ENCODE measurements at places on chromosomes 2 and 18.

DNA sequence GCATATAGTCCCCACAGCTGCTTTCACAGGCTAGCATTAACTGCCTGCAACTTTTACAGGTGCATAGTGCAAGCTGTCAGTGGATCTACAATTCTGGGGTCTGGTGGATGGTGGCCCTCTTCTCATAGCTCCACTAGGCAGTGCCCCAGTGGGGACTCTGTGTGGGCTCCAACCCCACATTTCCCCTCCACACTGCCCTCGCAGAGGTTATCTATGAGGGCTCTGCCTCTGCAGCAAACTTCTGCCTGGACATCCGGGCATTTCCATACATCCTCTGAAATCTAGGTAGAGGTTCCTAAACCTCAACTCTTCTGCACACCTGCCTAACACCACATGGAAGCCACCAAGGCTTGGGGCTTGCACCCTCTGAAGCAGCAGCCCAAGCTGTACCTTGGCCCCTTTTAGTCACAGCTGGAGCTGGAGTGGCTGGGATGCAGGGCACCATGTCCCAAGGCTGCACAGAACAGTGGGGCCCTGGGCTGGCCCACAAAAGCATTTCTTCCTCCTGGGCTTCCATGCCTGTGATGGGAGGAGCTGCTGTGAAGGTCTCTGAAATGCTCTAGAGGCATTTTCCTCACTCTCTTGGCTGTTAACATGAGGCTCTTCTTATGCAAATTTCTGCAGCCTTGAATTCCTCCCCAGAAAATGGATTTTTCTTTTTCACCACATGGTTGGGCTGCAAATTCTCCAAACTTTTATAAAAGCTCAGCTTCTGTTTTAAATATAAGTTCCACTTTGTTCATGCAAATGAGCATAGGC, 59.3 kb downstream of the KDM3A start:
- DNase-seq = no peak

DNA sequence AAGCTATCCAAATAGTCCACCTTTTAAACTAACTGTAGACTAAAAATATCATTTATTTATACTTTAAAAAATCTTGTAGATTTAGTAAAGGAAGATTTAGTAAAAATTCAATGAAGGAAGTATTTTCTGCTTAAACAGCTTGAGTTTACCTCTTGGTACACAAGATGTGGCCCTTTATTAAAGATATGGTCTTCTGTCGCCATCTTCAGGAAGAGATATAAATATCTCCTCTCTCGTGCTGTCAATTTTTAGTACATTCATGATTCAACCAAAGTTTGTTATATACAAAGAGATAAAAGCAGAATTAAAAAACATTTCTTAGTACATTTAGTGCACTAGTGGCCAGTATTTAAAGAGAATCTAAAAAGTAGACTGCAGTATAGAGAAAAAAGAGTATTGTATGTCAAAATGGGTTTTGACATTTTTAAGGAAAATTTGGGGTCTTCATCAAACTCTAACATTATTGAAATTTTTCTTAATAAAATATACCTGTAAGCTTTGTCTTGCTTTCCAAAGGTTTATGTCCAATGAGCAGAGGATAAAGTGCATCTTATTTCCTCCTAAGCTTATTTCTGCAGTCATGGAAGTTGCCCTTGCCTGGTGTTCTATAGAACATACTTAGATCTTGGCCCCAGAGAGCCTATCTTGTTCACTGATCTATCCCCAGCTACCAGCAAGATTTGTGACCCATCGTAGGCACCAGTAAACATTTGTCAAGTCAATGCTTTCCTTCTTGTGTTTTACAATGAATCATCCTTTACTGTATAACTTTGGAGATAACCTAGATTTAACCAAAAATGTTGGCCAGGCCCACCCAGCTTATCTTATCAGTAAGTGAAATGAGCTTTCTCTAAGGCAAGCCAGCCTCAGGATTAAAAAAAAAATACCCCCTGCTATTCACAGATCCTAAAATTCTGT, 18.5 kb upstream of the EML6 start:
- DNase-seq = peak; percentile 68

GRCh38 chr2:48449073-48449840, 80.7 kb upstream of the STON1 start:
- DNase-seq = no peak

DNA sequence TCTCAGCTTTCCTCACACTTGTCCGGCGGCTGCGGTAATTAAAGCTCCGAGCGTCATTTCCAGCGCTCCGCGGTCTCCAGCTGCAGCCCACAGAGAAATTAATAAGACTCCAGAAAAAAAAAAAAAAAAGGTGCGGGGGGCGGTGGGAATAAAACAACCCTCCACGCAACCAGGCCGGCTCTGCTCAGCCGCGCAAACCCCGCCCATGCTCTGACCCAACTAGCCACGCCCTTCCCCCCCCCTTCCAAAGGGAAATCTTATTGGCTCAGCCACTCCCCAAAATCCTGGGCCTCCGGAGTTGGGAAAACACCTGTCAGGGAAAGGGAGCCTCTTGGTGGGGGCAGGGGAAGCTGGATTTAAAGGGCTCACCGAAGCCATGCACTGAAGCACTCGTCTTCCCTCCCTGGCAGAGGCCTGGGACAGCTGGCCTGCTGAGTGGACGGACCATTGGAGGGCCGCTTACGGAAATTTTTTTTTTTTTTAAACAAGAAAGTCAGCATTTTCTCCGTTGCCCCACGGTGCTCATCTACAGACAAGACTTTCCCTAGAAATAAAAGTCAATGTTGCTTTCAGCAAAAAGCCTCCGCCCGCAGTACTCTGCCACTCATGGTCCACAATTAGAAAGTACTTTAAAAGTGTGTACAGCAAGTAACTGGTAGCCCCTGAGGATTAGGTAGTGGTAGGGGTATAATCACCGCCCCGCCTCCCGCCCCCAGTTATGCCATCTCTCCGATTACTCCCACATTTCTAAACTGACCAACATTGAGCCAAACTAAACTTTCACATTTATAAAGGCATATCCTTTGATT, 674 bp upstream of the ERBB4 start:
- DNase-seq = no peak

- DNase-seq = no peak
Measured at GRCh38 chr18:14941256-14941655, 193.3 kb downstream of the ANKRD30B start.

DNA sequence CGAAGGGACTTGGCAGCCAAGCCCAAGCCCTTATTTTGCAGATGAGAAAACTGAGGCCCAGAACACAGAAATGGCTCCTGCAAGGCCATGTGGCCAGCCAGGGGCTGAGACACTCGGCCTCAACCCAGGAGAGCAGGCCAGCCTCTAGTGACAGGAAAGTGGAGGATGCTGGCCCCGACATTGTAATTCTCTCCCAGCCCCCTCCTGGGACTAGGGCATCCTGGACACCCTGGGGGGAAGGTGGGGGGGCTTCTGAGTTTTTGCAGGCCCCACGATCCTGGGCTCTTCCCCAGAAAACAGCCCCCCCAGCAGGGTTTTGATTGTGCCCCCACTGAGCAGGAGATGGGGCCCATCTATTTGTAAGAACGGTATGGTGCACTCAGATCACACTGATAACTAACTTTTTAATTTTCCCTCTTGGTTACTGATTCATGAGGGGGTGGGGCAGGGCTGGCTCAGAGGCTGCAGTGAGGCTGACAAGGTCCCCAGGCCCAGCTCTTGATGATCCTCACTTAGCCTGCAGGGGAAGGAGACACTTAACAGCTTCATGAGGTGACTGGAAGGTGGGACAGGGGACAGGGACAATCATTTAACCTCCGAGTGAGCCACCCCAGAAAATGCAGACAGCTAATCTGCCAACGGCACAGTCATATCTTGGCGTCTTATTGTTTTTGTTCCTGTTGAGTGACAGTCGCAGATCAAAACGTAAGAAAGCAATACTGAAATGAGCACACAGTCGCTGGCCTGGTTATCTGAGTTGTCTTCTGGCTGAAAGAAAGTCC, 18.9 kb downstream of the SMAD7 start:
- peak; percentile 37 for DNase-seq

DNA sequence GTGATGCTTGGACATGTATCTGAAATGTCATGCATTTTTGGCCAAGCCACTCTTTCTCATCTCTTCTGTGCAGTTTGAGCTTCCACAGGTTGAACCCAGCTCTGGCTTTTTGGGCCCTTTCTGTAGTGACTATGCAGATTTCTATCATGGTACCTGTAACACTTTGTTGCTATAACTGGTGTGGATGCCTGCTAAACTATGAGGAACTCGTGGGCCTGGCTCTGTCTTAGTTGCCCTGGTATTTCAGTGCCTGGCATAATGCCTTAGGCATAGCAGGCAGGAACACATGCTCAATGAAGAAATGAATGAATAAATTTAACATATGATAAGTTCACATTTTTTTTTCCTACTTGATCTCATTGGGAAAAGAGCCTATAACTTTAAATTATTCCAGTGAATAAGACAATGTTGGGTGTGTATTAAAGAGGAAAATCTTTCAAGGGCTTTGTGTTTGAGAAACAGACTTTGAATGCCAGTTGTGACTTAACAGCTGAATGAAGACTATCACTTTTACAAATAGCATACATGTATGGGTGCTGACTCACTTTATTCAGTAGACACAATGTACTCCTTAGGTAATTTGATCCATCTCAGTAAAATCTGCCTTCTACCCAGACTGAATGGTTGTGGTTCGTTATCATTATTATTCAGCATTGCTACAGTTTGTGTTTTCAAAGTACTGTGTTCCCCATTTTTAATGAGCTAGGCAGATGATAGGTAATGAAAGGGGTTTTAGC, 86.4 kb upstream of the MAP4K3 start:
- DNase-seq = peak; percentile 93

GRCh38 chr18:2441544-2441943, 129.8 kb downstream of the METTL4 start:
- DNase-seq = peak; percentile 34

DNA sequence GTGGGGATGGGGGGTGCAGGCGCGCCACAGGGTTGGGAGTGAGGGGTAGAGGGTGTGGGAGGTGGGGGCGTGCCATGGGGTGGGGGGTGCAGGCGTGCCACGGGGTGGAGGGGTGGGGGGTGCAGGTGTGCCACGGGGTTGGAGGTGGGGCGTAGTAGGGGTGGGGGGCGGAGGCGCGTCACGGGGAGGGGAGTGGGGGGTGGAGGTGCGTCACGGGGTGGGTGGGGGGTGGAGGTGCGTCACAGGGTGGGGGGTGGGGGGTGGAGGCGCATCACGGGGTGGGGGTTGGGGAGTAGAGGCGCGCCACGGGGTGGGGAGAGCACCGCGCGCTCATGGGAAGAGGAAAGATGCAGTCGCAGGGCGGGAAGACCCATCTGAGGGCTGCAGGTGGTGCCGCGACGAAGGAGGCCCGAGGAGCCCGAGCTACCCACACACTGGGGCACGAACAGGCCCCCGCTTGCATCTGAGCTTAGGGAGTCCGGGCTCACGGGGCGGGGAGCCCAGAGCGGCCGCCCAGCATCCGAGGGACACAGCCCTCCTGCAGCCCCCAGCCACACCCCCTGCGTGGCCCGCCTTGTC, 37.5 kb downstream of the SNED1 start:
- DNase-seq = no peak

DNA sequence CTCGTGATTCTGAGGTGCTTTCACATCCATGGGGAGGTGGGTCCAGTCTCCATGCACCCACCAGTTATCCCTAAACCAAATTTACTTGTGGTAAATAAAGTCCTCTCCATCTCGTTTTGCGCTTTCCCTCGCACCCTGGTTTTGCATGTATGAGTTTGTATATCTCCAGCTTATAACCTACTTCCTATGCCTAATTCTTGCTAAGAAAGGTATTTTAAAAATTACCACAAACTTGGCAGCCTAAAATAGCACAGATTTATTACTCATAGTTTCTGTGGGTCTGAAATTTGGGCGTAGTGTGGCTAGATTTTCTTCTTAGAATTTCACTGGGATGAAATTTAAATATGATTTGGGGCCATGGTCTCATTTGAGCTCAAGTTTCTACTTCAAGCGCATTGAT, 511.5 kb downstream of the NYAP2 start:
- peak; percentile 9 for DNase-seq

DNA sequence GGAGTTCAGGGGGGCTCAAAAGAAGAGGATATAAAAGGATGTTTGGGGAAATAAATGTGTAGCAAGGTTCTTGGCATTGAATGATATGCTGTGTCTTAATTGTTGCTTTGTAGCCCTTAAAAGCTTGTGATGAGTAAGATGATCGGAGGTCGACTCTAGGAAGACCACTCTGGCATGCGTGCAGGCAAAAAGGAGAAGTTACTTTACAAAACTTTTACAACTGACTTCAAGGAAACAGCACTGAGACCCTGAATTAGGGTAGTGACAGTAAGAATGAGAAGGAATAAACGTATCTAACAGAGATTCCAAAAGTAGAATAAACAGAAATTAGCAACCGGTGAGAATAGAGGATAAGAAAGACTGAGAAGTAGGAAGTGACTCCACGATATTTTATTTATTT, 228.7 kb upstream of the TANK start:
- no peak for DNase-seq

GRCh38 chr2:40434731-40435271, 17.1 kb downstream of the SLC8A1 start:
- peak; percentile 99 for DNase-seq

DNA sequence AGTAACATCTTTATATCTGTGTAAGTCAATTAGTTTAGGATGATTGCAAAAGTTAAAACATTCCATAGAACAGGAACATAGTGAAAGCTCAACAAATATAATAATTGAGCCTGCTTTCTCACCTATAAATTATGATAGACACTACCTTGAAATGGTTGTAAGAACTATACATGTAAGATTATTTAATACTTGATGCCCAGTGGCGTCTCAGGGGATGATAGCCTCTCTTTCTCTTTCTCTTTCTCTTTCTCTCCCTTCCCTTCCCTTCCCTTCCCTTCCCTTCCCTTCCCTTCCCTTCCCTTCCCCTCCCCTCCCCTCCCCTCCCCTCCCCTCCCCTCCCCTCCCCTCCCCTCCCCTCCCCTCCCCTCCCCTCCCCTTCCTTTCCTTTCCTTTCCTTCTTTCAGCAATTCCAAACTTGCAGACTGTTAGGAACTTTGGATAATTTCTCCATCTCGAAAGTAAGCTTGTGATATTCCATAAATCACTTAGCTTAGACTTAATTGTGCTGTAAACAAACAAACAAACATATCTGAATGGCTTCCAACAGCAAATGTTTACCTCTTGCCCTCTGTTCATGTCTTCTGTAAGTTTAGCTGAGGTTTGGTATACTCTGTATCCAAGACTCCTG, 1102.7 kb downstream of the TSN start:
- no peak for DNase-seq

DNA sequence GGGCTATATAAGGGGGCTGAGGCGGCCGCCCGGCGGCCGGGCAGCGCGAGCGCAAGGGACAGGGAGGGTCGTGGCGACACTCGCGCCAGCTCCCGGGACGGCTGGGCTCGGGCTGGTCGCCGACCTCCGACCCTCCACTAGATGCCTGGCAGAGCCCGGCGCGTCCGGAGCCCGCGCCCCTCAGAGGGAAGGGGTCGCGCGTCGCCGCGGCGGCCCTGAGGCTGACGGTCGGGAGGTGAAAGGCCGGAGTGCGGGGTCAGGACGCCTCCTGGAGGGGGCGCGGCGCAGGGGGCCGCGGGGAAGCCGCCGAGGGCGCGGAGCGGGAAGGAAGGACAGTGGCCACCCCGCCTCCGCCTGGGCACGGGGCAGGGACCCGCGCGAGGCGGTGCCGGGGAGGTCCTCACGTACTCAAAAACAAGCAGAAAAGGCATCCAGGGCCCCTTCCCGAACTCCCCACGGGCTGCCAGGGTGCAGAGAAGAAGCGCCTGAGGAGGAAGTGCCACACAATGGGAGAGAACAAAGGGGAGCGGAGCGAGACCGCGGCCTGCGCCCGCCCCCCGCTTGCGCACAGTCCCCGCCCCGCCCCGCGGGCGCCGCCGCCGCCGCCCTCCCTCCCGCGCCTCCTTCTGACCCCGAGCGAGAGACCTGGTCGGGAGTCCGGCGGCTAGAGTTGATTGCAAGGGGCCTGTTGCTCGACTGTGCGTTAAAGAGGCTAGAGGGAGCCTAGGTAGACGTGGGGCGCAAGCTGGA, 776 bp upstream of the KLF7 start:
- DNase-seq = peak; percentile 92

All from fibroblast of skin of right biceps (primary cell).